ENCODE measurements at places on chromosomes 2 and 18. TPM values are rescaled to one million over a fixed set of nuclear protein-coding genes. Genes with fewer than 3 reads are reported as not detected.

DNA sequence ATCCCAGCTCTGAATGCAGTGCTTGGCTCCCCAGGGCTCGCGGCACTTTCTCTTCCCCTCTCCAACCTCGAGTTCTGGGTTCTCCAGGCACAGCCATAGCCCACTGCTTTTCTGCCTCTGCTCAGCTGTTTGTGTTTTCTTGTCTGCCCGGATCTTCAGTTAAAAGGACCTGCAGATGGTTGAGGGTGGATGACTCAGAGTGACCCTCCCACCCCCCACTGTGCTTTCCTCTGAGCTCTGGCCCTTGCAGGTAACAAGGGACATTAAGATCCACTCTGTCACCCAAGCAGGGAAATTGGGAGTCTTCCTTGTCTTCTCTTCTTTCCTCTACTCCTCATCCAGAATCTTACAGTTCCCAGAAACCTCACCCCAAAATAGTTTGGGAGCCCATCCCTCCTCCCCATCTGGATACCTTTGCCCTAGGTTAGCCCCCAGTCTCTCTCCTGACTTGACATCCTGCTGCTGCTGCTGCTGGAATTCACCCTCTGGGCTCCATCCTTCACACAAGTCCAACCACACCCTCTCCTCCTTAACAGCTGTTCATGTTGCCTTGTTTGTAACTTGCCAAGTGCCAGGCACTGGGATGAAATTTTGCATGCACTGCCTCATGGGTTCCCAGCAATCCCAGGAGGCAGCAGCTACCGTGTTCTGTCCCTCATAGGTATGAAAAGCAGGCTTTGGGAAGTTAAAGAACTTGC lies 157.9 kb upstream of the TTC39C start:
- no peak for DNase-seq

- DNase-seq = no peak
Observed at GRCh38 chr2:51335087-51336058, 303.4 kb upstream of the NRXN1 start.

GRCh38 chr18:78780719-78781600 lies 198.7 kb upstream of the SALL3 start:
- no peak for DNase-seq

GRCh38 chr2:138170485-138170884 lies 206.2 kb downstream of the HNMT start:
- DNase-seq = no peak

DNA sequence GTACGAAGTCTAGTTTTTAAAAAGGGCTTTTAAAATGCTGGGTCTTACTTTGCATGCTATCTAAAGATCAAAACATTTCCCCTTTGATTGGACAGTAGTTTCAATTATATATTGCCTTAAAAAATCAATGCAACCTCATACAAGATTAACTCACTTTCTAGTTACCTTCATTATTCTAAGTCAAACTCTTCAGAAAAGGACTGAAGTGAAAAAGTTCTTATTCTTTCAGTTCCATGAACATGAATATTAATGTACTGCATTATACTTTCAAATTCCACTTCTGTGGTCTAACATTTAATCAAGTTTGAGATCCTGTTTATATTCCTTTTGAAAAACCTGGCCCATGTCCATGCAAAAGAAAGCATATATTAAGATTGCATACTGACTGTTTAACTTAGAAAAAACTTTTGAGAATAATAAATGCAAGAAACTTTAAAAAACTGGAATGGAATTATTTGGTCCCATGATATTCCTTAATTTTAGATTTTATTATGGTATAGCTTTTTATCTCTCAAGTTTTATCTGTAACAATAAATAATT lies 11.2 kb upstream of the ENOSF1 start:
- DNase-seq = no peak

- DNase-seq = no peak
Observed at GRCh38 chr2:177036747-177037146, 175.8 kb upstream of the HNRNPA3 start.

DNA sequence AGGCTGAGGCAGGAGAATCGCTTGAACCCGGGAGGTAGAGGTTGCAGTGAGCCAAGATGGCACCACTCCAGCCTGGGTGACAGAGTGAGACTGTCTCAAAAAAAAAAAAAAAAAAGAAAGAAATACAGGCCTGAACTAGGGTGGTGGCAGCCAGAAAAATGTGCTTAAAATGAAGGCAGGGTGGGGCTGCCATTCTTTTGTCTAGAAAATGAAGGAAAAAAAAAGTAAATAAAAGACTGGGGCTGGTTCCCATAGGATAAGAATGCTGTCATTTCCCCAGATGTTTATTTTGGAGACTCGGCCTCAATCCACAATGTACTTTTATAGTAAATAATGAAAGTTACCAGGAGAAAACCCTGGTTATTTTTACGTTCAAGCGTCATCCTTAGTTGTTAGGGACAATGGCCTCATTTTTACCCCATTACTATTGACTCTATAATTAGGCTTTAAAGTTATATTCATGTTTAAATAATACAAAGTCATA lies 58.9 kb downstream of the ATP8B1 start:
- no peak for DNase-seq

- no peak for DNase-seq
Observed at GRCh38 chr2:98006378-98006777, 10.6 kb upstream of the TMEM131 start.

DNA sequence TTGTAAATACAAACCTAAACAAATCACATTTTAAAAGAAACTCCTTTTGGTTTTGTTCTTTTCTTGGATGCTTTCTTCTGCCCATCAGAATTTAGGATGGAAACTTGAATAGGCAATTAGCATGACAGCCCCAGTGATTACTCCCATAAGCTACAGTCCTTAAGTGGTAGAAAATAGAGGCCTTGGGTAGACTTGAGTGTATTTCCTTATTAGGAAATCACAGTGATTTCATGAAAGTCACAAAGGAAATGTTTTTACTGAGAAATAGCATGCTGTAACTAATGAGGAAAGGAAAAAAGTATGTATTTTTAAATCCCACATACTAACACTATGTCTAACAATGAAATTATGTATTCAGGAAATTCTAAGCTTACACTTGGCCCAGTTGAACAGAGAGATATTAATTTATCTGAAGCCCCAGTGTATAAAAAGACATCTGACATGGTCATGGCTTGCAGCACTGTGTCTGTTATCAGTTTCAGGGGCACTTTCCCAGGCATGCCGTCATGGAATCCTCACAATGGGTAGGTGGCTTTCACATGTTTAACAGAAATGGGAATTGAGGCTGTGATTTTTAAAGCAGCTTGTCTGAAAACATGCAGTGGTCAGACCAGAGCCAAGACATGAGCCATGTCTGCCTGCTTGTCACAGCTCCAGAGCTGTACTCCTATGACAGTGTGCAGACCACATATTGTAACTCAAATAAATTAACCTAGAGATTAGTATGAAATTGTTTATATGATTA lies 79.7 kb upstream of the TRIB2 start:
- DNase-seq = peak; percentile 65

DNA sequence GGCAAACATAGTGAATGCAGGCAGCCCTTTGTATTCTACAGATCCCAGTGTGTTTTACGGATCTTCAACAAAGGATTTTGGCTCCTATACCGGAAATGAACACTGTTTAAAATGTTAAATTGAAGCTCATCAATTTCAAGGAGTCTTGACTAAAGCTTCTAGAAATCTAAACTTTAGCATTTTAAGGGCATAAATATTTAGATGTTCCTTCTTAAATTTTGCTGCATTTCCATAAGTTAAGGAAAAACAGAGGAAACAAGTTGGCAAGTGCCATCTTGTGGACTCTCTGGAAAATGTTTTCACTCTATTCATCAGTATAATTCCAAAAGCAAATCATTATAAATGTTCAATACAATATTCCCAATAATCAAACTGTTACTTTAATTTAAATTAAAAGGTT lies 19.6 kb downstream of the CHN1 start:
- DNase-seq = peak; percentile 27

DNA sequence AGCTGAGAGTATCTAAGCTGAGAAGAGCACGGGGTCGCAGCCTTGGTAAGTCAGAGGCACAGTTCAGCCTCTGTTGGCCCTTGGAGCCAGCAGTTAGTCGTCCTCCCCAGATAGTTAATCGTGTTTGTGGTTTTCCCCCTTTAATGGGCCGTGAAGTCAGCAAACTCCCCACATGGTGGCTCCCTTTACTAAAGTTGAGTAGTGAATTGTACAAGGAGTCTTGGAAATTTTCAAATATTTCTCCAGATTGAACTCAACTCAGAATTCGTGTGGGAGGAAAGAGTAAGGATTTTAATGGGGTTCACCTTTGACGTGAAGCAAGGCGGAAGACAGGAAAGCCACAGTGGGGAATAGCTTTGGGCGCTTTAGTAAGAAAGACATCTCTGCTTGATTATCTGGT lies 2.4 kb upstream of the ADCYAP1 start:
- DNase-seq = no peak

DNA sequence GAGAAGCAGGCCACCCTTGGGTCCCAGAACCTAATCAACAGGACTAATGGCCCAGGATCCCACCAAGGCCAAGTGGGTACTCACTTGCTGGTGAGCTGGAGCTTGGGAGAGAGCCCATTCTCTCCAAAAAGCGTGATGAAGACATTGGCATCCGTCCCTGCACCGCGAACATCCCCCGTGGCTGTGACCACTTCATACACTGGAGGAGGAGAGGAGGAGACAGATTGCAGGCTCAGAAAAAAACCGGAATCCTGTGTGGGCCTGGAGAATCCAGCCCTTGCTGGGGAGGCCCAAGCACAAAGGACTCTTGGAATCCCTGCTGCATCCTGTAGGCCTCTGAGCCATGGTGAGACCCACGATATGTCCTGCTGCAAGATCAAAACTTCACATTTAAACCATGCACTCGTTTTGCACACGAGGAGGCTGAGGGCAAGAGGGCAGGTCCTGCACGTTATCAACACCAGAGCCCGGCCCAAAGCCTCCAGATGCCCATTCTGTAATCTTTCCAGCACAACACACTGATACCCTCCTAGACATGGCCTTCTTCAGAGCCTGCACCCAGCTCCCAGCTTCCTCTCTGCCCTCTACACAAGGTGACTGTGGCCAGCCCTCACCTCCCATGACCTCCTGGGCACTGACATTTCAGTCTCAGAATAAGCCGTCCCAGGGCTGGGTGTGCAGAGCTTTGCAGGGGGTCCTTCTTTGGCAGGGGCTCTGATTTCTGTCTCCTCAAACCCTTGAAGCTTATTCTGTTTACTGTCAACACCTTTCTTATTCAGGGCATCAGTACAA lies 7.8 kb downstream of the LOXHD1 start:
- no peak for DNase-seq

DNA sequence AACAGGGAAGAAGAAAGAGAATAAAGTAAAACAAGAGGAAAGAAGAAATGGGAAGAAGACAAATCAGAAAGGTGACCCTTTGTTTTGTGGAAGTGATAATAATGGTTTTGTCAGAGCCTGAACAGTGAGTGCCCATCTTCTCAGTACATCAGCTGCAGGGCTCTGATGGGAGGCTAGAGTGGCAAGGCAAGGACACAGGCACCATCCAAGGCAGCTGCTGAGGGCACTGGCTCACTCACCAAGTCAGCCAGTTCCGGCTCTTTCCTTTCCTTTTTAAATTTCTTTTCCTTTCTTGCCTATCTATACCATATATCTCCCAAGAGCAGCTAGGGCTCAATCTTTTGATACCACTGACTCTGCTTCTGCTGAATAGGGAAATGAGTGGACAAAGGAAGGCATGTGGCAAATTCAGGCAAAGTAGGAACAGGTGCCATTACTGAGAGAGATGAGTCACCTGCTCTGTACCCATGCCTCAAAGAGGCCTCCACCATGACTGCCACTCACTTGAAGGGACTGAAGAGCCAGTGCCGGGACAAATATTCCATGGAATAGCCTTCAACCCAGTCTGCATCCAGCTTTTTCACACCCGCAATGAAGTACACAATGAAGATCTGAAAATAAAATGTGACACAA lies 6.2 kb downstream of the GGCX start:
- no peak for DNase-seq

DNA sequence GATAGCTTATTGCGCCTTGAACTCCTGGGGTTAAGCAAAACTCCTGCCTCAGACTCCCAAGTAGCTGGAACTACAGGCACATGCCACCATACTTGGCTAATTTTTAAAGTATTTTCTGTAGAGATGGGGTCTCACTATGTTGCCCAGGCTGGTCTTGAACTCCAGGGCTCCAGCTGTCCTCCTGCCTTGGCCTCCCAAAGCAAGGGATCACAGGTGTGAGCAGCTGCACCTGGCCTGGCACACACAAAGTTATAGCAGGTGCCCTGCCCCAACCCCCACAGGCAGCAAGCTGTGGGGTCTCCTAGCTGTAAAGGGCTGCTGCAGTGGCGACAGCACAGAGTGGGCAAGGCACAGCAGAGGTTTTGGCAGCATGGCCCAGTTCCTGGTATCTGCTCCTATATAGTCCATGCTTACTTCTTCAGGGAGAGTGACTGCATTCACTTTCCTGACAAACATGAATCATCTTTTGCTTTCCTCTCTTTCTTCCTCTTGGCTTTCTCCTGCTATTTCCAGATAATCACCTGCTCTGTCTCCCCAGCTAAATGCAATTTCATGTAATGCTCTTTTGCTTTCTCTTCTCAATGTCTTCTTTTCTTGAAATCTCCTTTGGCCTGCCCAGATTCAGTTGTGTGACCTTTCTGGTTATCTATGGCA lies 27.3 kb upstream of the METAP1D start:
- no peak for DNase-seq

GRCh38 chr2:168434146-168434545 lies 21.9 kb upstream of the CERS6 start:
- DNase-seq = peak; percentile 52

- no peak for DNase-seq
Observed at GRCh38 chr2:44358503-44358902, 2.8 kb downstream of the PREPL start.

GRCh38 chr2:220224691-220225543 lies 597.5 kb downstream of the SLC4A3 start:
- no peak for DNase-seq

DNA sequence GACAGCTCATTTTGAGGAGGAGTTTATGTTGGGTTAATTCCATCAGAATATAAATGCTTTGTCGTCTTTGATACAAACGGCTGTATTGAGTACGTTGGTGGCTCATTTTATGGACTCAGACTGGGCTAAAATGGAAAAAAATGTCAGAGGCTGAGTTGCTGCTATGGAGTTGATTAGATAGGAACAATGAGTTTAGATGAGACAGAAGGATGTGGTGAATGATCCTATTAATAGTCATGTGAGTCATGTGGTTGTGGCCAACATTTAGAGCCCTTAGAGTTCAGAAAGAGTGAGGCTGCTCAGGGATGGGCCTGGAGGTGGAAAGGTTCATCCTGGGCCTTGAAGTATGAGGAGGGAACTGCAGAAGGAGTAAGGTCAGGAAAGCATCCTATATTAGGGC lies 434.2 kb downstream of the MEIS1 start:
- DNase-seq = no peak

GRCh38 chr18:42548493-42548892 lies 567.0 kb downstream of the RIT2 start:
- no peak for DNase-seq

The COLEC11 gene
- polyA plus RNA-seq = 8.7 TPM

The PLGLB1 gene
- 0.89 TPM for polyA plus RNA-seq

The REG3G gene
- not detected for polyA plus RNA-seq

The ST6GAL2 gene
- polyA plus RNA-seq = 0.58 TPM

The CHPF gene
- 119 TPM for polyA plus RNA-seq

The KLHL14 gene
- polyA plus RNA-seq = not detected

The HTR2B gene
- polyA plus RNA-seq = 0.41 TPM

The PLCL1 gene
- polyA plus RNA-seq = 10.3 TPM

The APOB gene
- polyA plus RNA-seq = not detected

The GALNT5 gene
- 15.3 TPM for polyA plus RNA-seq

The UNC80 gene
- 1.3 TPM for polyA plus RNA-seq
